ENCODE measurements at places on chromosomes 11 and 22. TPM values are rescaled to one million over a fixed set of nuclear protein-coding genes. Genes with fewer than 3 reads are reported as not detected.

LDLRAD3 gene
- total RNA-seq, result 5.0 TPM

RASL10A gene
- 1.7 TPM for total RNA-seq

MUC2 gene
- 0.26 TPM for total RNA-seq

CPT1A gene
- total RNA-seq, result 102 TPM

PTDSS2 gene
- total RNA-seq, result 36.6 TPM

MS4A1 gene
- total RNA-seq, result 0.60 TPM

SYT9 gene
- total RNA-seq, result 2.1 TPM

LGR4 gene
- total RNA-seq, result 47.6 TPM

OR8D4 gene
- total RNA-seq, result not detected

C11orf91 gene
- total RNA-seq, result 0.26 TPM

FDXACB1 gene
- total RNA-seq, result 1.8 TPM

USP2 gene
- total RNA-seq, result 7.3 TPM

SEZ6L gene
- total RNA-seq, result 0.89 TPM

MPZL3 gene
- total RNA-seq, result 23.2 TPM

FADS2 gene
- 34.5 TPM for total RNA-seq

OR56A1 gene
- 0.03 TPM for total RNA-seq

OR5B21 gene
- not detected for total RNA-seq

KCNA4 gene
- 0.06 TPM for total RNA-seq

- DNase-seq, result no peak
Measured at GRCh38 chr22:39980596-39980995, 14.2 kb upstream of the FAM83F start.

DNA sequence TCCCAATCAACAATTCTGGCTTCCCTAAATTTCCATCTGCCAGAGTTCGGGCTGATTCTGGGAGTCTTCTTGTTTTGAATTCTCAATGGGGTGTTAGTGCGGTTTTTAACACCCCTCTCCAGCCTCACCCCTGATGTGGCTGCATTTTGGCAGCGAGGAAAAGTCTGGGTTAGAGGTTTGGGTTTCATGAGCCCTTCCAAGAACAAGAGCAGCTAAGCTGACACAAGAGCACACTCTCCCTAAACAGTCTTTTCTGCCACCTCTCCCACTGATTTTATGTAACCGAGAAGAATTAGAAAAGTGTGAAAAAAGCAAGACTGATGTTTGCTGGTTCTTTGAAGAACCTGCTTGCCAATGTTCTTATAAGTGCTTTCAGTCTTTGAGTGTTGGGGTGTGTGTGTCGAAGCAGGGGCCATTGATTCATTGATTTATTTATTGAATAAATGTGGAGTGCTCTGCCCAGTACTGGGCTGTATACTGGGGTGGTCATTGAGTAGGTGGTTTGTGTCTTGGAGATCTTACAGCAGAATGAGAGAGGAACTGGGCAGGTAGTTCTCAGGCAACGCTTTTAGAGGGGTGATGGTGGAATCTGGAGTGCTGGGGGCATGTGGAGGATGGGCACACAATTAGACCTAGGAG is 101.5 kb downstream of the TRAF6 start:
- DNase-seq, result no peak

GRCh38 chr22:39176143-39176713 is 23.7 kb upstream of the CBX7 start:
- peak; percentile 78 for DNase-seq

GRCh38 chr11:133930767-133931448 is 25.9 kb downstream of the IGSF9B start:
- no peak for DNase-seq

GRCh38 chr22:32378707-32379272 is 21.1 kb downstream of the RFPL3 start:
- no peak for DNase-seq

- no peak for DNase-seq
Measured at GRCh38 chr11:57641011-57641807, 8.5 kb downstream of the YPEL4 start.

GRCh38 chr22:50626850-50627641 is 906 bp downstream of the ARSA start:
- no peak for DNase-seq

- no peak for DNase-seq
Measured at GRCh38 chr11:107545101-107545514, 20.4 kb downstream of the ALKBH8 start.

- DNase-seq, result no peak
Measured at GRCh38 chr11:16738947-16739815, 734 bp downstream of the C11orf58 start.

DNA sequence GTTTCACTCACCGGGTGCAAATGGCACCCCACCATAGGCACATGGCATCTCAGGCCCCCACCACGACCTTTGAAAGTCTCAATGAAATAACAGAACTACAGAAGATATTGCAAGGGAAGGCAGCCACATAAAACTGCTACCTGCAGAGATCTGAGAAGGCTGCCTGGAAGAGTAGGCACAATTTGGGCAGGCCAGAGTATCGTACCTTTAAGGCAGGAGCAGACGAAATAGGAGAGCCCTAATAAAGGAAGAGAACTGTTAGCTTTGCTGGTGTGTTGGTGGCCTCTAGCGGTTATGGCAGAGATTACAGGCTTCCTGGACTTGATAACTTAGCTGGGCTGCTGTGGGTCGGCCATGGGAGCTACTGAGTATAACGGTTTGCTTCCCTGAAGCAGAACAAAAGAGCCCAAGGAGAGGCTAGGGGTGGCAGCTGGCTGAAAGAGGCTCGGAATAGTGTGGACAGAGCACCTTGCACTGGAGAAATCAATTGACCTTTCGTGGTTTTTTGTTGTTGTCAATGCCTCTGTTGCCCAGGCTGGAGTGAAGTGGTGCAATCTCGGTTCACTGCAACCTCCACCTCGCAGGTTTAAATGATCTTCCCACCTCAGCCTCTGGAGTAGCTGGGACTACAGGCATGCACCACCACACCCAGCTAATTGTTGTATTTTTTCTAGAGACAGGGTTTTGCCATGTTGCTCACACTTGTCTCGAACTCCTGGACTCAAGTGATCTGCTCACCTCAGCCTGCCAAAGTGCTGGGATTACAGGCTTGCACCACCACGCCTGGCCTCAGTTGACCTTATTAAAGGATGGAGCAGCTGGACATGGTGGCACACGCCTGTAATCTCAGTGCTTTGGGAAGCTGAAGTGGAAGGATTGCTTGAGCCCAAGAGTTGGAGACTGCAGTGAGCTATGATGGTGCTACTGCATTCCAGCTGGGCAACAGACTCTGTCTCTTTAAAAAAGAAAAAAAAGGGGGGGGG is 4.8 kb downstream of the SDF2L1 start:
- DNase-seq, result peak; percentile 86

DNA sequence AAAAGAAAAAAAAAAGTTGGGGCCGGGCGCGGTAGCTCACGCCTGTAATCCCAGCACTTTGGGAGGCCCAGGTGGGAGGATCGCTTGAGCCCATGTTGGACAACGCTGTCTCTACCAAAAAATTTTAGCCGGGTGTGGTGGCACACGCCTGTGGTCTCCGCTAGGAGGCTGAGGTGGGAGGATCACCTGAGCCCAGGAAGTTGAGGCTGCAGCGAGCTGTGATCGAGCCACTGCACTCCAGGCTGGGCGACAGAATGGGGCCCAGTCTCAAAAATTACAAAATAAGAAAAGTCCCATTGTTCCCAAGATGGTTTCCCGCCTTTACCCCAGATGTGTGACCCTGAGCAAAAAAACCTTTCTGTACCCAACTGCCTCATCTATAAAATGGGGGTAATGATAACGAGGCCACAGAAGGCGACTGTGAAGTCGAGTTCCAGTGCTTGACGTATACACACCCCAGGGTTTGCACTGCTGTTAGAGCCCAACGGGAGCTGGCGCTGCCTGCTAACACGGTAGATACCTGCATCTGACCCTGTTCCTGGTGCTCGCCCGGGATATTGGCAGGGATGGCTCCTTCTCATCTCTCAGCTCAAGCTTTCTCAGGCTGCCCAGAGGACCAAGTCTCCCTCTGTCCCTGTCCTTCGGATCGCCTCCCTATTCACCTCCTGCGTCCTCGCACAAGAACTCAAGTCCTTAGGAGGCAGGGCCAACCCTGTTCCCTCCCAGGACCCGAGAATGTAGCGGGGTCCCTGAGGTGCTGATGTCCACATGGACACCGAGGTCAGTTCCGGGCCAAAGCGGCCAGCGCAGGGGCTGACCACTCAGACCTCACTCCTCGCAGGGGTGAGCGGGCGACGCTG is 1.1 kb upstream of the RPLP2 start:
- no peak for DNase-seq

GRCh38 chr22:17703811-17704210 is 65.3 kb downstream of the BCL2L13 start:
- no peak for DNase-seq

GRCh38 chr11:134691985-134692384 is 279.9 kb upstream of the B3GAT1 start:
- DNase-seq, result no peak

DNA sequence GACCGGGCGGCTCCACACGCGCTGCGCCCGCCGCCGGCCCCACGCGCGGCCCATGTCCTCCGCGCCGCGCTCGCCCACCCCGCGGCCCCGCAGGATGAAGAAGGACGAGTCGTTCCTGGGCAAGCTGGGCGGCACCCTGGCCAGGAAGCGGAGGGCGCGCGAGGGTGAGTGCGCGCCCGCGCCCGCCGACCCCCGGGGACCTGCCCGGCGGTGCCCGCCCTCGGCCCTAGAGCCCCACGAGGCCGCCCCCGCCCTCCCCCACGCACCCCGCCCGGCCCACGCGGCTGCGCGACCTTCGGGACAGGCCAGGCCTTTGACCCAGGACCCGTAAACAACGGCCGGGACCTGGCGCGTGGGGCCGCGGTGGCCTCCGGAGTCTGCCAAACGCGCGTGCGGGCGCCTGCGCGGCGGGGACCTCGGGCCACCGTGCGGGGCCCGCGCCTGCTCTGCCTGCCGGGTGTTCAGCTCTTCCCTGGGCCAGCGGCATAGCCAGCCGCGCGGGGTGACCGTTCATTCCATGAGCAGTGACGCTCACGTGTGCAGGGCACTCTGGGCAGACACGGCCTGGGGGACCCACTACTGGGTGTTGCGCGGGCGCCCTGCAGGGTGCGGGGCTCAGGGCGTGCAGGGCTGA is at the start of gene PARVB:
PARVB (plus strand) TSS at position 15 of the 634 bp plus-strand sequence; CDS start at position 53, 38 bp downstream.
- no peak for DNase-seq

- no peak for DNase-seq
Measured at GRCh38 chr11:3353066-3353465, 25.9 kb downstream of the ZNF195 start.

GRCh38 chr22:46971099-46971763 is 208.8 kb downstream of the TBC1D22A start:
- DNase-seq, result peak; percentile 51

DNA sequence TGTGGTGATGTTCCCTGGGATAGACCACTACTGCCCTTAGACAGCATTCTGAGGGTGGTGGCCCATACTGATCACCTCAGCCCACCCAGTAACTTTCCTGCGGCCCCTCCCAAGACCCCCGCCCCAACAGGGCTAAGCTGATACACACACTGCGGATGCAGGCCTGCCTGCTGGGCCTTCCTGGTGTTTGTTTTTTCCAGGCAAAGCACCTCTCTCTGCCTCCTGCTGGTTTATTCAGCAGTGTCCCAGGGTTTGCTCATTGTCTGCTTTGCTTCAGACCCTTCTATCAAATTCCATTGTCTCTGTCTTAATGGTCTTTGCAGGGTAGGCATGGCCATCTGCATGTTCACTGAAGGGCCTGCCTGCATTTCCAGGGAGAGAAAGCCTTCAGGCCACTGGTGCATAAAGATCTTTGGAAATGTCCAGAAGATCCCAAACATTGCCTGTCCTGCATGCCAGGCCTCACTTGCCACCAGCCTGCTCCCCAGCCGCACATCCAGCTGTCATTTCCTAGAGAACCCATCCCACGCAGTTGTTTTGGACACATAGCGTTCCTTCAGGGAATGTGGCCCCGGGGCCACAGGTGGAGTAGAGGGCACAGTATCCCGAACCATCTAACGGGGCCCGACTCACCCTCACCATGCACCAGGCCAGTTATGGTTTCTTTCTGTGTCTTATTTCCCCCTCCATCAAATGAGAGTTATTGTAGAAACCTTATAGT is 50.2 kb downstream of the BCR start:
- no peak for DNase-seq

- DNase-seq, result no peak
Measured at GRCh38 chr11:63567044-63567840, 4.1 kb upstream of the PLAAT2 start.

DNA sequence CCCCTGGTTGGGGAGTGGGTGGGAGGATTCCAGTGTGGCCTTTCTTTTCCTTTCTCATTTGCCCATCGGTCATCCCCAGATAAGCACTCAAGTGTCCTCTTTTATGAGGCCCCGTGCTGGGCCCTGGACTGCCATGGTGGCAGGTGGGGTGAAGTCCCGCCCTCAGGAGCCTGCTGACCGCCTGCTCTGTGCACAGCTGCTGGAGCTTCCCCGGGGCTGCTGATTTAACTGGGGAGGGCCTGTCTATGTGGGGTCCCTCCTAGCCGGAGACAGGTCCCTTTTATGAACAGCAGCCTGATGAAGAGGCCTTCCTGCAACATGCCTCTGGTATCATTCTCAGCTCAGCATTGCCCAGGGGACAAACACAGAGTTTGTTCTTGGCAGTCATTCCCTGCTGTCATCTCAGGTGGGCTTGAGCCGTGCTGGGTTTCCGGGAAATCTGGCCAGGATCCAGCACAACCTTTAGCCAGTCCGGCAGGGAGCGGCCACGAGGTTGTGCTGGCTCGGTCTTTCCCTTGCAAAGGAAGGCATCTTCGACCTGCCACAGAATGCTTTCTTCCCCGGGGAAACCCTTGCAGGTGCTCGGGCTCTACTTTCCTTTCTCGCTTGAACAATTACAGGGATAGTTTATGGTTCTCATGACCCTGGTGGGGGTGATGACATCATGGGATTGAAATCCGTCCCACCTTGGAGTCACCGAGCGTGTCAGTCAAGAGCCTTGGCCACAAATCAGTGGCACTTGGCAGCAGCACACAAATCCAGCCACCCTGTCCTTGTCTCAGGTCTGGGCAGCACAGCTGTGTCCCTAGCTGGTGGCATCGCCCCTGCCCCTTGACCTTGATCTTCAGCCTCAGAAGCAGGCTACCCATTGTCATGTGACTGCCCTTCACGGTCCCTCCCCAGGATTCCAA is 20.1 kb downstream of the ST14 start:
- DNase-seq, result peak; percentile 38

GRCh38 chr11:116929414-116930090 is 92.1 kb upstream of the APOA1 start:
- no peak for DNase-seq

DNA sequence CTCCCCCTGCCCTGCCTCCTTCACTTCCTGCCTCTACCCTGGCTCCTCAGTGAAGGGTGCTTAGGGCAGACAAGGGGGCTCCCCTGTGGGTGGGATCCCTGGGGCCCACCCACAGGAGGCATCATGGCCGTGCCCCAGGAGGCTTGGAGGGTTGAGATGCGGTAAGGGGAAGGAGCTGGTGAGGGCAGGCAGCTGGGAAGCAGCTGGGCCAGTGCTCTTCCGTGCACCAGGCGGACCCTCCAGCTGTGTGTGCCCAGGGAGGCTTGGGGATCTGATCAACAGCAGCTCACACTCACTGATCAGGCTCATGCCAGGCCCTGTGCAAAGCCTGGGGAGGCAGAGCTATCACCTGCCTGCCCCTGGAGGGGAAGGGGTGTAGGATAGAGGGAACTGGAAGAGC is 59.3 kb upstream of the TTLL12 start:
- no peak for DNase-seq

GRCh38 chr22:45077286-45077685 is 67.5 kb upstream of the PHF21B start:
- no peak for DNase-seq
